NCI-H2107 (cell line): ENCODE measurements at places on chromosomes 5 and 9.

GRCh38 chr5:32458880-32459495 lies 14.4 kb upstream of the ZFR start:
- no peak for DNase-seq

- DNase-seq, result no peak
Observed at GRCh38 chr5:154076240-154076922, 37.6 kb downstream of the MFAP3 start.

DNA sequence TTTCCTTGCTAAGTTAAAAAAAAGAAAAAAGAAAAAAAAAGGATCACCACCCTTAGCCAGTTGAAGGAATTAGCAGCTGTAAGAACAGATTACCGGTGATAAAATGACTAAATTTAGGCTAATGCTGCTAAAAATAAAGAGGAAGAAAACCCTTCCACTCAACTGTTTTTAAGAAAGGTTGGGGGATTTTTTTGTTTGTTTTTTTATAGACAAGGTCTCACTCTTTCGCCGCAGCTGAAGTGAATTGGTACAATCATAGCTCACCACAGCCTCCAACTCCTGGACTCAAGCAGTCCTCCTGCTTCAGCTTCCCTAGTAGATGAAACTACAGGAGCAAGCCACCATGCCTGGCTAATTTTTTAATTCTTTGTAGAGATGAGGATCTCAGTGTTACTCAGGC lies 101.7 kb downstream of the SNCAIP start:
- DNase-seq, result no peak

- DNase-seq, result no peak
Observed at GRCh38 chr5:64688965-64689364, 1.3 kb upstream of the SHISAL2B start.

- DNase-seq, result no peak
Observed at GRCh38 chr5:24767086-24767485, 122.3 kb upstream of the CDH10 start.

DNA sequence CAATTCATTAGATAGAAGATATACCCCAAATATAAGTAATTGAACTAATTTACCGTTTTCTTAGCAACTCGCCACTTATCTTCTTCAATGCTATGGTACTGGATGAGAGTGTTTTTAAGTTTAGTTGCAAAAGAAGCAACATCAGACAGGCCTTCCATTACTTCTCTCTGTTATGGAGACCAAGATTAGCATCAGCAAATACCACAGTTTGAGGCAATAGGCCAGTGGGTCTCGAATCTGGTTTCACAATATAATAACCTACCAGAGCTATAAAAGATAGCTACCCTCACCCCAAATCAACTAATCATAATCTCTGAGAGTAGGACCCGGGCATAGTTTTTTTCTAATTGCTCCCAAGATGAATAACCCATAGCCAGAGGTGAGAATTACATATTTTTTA lies 5.1 kb downstream of the STARD4 start:
- DNase-seq, result no peak

GRCh38 chr5:149044453-149045088 lies 18.3 kb downstream of the SH3TC2 start:
- DNase-seq, result no peak

DNA sequence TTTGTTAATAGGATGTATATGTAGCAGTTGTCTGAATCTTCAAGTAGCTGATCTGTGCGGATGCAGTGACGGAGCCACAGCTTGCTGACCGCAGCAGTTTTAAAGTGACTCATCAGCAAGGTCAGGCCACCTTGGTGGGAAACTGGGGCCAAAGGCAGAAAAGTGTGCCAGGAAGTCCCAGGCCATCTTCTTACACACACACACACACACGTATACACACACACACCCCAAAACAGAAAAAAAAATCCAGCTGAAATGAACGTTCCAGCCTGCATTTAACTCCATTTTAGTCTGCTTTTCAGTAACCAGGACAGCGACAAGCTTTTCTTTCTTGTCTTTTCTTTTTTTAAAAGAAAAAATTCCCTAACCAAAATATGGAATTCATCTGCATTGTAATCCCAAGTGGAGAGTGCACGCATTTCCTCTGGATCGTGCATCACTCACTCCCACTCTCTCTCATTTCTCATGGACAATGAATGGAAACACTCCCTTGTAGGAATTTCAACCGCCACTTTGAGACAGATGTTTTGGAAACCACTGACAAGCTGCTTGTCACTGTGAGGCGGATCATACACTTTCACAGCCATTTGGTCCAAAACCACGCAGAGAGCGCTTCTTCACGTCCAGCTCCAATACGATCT lies 103.9 kb downstream of the LHFPL2 start:
- no peak for DNase-seq

DNA sequence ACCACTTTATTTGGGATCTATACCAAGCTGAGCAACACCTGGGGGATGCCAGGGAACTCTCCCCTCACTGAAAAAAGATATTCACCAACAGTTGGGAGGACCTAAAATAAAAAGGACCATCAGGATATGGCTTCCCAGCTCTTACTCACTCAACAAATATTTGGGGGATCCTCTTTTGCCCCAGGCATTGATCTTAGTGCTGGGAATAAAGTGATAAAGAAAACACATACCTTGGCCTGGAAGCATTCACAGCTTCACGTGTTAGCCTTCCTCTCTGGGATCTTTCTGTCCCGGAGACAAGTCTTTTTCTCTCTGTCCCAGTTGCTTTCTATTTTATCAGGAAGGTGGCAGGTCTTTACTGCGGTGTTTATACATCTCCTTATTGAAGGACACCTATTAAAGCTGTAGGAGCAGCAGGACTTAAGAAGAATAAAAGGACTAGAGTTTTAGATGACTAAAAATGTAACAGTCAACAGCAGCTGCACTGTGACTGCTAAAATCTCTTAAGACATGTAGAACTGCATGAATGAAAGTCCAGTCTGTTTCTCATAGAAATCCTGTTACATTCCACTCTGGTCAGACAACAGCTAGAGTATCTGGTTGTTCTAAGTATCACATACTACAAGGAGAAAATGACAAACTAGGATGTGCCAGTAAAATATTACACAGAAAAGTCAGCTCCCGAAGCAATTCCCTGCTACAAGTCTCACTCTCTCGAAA lies 90.0 kb upstream of the ITGA2 start:
- no peak for DNase-seq

GRCh38 chr5:122120957-122121356 lies 8.4 kb upstream of the ZNF474 start:
- DNase-seq, result no peak

DNA sequence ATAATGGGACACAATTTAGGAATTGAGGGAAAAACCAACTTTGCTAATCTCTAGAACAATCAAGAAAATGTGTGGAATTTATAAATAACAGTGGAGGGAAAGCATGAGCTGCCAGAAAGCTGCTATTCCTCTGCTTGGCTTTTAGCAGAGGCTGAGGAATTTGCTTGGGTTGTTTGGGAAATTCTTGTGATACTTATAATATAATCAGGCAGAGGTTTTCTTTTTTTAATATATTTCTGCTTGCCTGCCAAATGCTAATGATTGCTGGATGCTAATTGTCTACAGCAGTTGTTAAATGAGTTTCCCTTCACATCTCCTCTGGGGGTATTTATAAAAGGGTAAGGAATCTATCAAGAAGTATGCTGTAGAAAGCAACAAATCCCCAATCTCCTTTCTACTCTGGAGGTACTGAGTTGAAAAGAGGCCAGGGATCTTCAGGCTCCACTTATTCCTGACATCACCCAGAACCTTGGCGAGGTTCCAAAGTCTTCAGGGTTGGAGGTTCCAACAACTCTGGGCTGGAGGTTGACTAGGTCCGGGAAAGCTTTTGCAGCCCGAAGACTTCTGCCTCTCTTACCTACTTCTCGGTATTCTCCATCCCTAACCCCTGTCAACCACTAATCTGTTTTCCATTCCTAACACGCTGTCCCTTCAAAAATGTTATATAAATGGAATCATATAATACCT lies 60.4 kb upstream of the TMED7 start:
- no peak for DNase-seq

GRCh38 chr5:169298193-169298592 lies 2.7 kb downstream of the SLIT3 start:
- no peak for DNase-seq

- DNase-seq, result no peak
Observed at GRCh38 chr9:101409079-101409477, 10.4 kb downstream of the ZNF189 start.

- DNase-seq, result no peak
Observed at GRCh38 chr9:16571127-16571802, 299.2 kb downstream of the BNC2 start.

DNA sequence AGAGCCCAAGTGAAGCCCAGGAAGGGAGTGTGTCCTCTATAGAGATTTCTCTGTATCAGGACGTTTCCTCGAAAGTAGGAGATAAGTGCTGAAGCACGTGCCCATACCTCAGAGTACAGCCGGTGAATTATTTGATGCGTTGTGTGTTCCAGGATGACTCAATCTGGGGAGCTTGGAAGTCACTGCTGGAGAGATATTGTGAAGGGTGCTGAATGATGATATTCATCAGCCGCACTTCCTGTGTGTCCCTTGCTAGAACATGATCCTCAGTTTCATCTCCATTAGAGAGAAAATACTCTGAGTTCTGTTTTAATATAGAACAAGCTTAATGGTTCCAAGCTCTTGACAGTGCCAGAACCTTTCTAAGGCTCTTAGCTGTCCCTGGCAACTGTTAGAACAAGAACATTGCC lies 402.3 kb upstream of the ADAMTSL1 start:
- DNase-seq, result no peak

DNA sequence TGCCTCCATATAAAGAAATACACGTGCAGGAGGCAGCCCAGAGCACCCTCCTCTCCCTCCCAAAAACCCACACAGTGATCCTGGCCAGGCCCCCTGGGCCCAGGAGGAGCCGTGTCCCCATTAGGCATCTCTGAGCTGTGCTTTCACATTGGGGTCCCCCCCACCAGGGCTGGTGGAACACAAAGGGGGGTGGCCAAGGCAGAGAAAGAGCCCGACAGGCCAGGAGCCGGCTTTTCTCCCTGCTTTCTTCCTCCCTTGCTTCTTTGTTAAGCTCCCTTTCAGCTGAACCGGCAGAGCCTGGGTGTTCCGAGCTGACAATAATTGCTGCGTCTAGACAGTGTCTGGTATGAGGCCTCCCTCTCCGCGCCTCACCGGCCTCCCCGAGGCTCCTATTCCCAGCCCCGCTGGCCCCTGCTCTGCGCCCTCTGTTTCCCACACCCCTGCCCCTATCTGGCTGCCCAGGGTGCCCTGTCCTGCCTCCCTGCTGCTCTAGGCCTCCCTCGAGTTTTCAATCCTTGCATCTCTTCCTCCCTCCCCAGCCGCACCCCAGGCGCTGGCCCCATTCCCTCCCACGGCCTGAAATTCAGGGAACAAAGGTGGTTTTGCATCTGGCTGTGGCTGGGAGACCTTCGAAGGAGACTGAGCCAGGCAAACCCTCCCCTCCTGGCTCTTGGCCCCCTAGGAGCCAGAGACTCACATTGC lies 120.6 kb downstream of the C9orf50 start:
- DNase-seq, result no peak

GRCh38 chr9:69176471-69177171 lies 2.5 kb downstream of the TJP2 start:
- no peak for DNase-seq

DNA sequence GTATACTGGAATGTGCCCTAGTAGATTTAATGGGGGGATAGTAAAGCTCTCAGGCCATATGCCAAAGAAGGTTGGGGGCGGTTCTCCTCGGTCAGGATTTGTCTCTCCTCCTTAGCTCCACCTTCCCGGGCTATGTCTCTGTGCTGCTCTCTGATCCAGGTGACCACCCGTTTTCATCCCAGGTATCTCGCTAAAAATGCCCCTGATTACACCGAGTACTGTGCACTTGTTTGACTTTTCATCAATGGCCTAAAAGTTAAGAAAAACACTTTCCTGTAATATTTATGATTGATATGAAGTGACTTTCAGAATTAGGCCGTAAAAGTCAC lies 724 bp downstream of the NDUFS6 start:
- no peak for DNase-seq
